ENCODE measurements at places on chromosomes 7 and 10.

- no peak for DNase-seq
Observed at GRCh38 chr10:130621231-130621775, 485.1 kb downstream of the GLRX3 start.

- no peak for DNase-seq
Observed at GRCh38 chr10:17506390-17506789, 52.0 kb upstream of the ST8SIA6 start.

DNA sequence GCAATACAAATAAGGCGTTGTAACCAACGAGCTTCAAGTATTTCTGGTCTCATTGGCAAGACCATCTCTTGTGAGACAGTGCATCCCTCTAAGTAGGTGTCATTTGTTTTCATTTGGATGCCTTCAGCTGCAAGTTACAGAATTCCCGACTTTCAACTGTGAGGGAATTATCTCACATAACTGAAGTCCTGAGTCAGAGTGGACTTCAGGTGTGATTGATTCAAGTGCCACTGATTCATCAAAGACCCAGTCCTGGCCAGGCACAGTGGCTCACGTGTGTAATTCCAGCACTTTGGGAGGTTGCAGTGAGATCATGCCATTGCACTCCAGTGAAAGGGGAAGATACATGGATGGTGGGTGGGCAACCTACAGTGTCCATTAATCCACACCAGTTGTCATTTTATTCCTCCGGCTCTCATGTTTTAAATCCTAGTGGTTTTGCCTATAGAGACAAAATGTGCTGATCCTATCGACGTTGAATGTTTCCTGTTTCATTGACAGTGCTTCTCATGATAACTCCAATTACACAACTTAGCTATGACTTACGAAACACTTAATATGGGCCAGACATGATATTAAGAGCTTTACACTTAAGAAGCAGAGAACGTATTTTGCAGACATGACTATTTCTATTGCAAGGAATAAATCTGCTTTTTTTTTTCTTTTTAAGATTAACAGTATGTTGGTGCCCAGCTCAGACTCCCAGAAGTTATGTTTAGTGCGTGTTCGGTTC lies 268.0 kb downstream of the FRMD4A start:
- no peak for DNase-seq

- DNase-seq: no peak
Observed at GRCh38 chr7:77537778-77538280, 734 bp downstream of the PTPN12 start.
